ENCODE measurements at places on chromosomes 4 and X.
A peak's percentile ranks its signal among the peaks of the same experiment; 100 is the strongest.

GRCh38 chrX:13651150-13651549 lies 1.8 kb upstream of the TCEANC start:
- no peak for DNase-seq

- DNase-seq, result no peak
Observed at GRCh38 chr4:124817531-124817930, 105.0 kb upstream of the ANKRD50 start.

DNA sequence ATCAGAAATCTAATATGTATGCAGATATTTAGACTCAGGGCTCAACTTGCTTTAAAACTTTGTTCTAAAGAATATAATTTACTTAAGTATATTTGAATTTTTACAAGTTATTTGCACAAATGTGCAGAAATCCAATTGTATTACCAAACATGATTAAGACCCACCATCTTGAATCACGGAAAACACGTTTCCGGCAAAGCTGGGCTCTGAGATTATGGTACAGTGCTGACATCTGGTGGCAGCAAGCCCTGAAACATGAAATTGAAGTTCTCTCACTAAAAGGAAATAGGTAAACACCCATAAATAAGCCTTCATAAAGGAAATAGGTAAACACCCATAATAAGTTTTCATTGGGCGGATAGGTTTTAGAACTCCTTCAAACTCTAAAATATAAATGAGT lies 98.3 kb upstream of the MAOA start:
- DNase-seq, result peak; percentile 68

DNA sequence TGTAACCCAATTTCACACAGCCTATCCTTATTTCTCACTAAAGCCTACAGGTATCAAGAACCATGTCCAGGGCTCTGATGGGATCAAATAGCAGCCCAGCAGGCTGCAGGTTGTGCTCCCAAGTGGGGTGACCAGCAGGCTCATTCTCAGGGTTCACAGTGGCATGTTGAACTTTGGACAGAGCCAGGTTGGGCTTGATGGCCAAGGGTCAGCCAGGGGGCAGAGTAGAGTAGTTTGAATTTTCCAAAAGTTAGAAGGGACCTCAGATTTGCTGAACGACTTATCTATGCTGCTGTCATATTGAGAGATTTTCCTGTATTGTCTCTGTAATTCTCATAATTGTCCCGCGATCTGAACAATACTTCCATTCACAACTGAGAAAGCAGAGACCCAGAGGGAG lies 310.8 kb upstream of the BOD1L1 start:
- DNase-seq, result no peak
